ENCODE measurements at places on chromosomes 7 and 10.

GRCh38 chr7:28700790-28701203 is 257.3 kb downstream of the TRIL start:
- peak; percentile 56 for DNase-seq

- DNase-seq, result no peak
Measured at GRCh38 chr10:123967626-123968243, 76.1 kb upstream of the CPXM2 start.

- DNase-seq, result no peak
Measured at GRCh38 chr7:129803546-129804081, 149.1 kb downstream of the UBE2H start.

- no peak for DNase-seq
Measured at GRCh38 chr10:93106631-93107072, 33.0 kb downstream of the CYP26A1 start.

- DNase-seq, result no peak
Measured at GRCh38 chr10:48699011-48699627, 14.4 kb downstream of the WDFY4 start.

DNA sequence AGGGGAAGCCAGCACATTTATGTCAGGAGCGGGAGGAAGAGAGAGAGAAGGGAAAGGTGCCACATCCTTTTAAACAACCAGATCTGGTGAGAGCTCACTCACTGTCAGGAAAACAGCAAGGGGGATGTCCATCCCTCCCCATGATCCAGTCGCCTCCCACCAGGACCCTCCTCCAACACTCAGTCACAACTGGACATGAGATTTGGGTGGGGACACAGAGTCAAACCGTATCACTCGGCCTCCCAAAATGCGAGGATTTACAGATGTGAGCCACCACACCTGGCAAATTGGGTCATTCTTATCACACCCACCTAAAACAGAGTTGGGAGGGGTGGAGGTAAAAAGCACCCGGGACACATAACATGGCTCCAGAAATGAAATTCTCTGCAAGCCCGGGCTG is 41.0 kb downstream of the CARD11 start:
- DNase-seq, result no peak

GRCh38 chr10:504121-504611 is 185.3 kb downstream of the DIP2C start:
- no peak for DNase-seq

- no peak for DNase-seq
Measured at GRCh38 chr7:39341083-39341482, 225.1 kb upstream of the YAE1 start.

DNA sequence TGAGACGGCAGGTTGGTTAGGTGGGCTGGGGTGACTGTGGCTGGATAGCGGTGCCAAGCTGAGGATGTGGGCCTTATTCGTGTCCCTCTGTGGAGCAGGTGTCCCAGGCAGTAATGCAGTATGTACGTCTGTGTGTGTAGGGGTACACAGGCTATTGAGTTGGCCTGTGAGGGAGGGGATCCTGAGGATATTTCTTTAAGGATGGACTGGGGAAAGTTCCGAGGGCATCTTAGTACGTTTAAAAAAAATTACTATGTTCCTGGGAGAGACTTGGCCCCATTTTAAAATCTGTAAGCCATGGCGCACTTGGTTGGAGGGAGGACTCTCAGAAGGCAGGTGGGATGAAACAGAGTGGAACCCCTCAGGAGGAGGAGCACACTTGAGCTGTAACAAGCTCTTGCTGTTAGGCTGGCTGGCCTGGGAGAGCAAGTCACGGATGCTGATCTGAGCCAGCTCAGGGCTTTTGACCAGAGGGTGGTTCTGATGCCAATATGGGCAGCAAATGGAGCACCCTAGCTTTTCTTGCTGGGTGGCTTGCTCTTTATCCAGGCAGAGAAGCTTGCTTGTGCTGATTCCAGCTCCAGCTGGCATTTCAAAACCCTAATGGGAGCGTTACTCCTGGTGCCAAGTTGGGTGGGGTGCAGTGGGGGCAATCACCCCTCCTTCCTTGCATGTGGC is 765 bp downstream of the WBP1L start:
- no peak for DNase-seq

- no peak for DNase-seq
Measured at GRCh38 chr10:5595994-5596471, 70.4 kb downstream of the ASB13 start.

DNA sequence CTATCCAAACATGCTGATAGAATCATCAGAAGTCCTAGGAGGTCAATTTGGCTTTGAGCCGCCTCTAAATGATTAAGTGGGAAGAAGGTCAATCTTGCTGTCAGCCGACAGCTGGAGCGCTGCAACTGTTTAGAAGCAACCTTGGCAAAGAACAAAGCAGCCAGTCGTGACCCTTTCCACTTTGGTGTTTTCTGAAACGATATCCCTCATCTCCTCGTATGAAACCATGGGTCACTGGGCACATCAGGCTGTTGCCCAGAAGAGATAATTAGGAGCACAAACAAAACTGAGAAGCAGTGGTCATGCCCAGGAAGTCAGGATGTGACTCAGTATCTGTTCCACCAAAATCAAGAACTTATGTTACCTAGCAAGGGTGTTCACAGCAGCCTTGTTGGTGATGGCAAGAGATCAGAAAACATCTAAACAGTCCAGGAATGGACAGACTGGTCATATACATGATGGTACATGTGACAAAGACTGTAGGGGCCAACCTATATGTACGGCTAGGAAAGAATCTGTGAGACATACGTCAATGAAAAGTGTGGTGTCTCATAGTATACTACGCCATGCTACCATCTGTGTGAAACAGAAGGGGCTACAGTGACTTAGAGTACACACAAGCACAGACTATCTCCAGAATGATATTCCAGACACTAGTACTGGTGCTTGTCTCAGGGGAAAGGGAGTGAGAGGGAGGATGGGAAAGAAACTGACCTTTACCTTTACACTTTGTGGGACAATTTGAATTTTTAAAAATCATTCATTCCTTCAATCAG is 22.4 kb downstream of the STN1 start:
- DNase-seq, result peak; percentile 20

DNA sequence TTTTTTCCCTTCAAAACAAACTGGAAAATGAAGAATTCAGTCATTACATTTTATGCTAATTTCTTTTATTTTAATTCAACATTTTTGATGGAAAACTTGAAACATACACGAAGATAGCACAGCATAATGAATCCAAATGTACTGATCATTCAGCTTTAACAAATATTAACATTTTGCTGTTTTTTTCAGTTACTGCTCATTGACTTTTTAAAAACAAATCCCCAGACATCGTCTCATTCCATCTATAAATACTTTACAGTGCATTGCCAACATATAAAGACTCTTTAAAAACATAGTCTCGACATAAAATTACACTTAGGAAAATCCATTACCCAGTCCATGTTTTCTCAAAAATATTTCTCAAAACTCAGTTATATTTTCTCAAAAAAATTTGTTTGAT is 452.3 kb downstream of the GALNT17 start:
- DNase-seq, result no peak

- no peak for DNase-seq
Measured at GRCh38 chr7:5567790-5568189, 144.2 kb upstream of the TNRC18 start.

- DNase-seq, result no peak
Measured at GRCh38 chr10:4698075-4698474, 127.9 kb upstream of the AKR1E2 start.

DNA sequence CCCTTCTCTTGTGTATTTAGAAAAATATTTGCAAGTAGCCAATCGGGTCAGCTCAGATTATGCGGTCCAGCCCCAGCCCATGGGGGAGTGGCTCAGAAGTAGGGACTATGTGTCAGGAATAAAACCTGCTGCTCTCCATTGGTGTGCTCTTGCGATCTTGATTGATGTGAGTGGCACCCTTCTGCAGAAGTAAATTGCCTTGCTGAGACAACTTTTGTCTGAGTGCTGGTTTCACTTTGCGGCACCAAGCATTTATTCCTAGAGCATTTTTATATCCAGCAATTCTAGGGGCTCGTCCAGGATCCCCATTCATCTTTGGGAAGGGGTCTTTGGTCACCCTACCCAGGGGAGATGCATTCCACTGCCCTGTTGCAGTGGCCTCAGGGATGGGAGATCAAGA is 26.1 kb upstream of the FAM221A start:
- DNase-seq, result no peak

DNA sequence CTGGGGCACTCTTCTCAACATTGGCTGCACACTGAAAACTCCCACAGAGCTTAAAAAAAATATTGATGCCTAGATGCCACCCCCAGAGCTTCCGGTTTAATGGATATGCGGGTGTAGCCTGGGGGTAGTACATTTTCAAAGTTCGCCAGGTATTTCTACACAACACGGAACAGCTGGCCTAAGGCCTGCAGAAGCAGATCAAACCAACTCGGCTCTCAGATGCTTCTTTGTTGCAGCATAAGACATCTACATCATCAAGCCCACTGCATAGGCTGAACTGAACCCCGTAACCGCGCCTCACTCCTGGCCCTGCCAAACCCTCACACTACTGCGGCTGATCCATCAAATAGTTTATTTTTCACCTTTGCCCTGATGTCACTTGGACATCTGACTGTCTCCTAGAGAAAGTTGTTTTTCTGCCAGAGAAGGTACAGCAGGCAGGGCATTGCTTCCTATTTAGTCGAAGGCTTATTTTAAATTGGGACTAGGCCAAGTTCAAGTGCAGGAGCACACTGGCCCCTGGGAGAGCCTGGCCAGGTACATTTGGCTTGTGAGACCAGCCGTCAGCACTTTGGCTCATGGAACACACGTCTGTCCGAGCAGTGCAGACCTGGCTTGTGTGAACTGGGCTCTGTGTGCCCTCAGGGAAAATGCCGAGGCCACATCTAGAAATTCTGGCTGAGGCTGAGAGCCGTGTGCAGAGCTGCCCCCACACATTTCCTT is 113.3 kb downstream of the TACC2 start:
- no peak for DNase-seq

DNA sequence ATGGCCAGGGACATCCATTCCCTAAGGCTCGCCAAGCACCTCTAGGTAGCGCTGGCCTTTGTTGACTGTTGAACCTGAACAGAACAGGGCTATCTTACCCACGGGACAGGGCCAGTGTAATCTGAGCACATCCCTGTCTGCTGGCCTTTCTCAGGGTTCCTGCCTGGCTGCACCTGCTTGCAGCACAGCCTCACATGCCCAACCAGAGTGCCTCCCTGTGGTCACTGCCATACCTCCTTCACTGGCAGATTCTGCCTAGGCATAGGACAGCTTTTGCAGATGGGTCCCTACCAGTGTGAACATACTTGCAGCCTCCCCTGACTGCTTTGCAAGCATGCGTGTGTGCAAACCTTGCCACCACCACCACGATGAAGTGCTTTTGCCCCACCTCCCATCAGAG is 15.8 kb upstream of the LIPN start:
- no peak for DNase-seq

GRCh38 chr10:103643381-103643780 is 149.9 kb downstream of the NEURL1 start:
- no peak for DNase-seq

DNA sequence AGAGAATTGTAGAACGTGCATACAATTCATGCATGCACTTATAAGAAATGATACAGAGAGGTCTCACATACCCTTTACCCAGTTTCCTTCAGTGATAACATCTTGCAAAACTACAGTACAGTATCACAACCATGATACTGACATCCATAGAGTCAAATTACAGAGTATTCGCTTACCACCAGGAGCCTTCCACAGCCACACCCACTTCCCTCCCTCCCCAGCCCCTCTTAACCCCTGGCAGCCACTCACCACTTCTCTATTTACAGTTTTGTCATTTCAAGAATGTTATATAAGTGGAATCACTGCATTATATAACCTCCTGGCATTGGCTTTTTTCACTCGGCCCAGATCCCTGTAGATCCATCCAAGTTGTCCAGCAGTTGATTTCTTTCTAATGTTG is 143.8 kb downstream of the ZNF248 start:
- no peak for DNase-seq

DNA sequence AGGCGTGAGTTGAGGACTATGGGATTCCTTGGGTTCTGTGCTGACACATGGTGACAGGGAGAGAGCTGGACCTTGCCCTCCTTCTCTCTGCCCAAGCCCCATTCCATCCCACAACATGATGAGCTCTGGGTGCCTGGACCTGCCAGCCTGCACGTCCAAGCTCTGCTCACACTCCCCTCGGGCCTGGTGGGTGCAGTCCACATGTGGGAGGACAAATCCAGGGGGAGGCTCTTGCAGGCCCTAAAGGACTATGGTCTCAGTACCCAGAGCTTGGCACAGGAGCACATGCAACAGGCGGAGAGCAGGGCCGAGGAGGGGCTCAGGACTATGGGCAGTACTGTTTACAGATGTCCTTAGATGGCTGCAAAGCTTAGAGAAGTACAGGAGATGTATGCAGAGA is 91.4 kb downstream of the CLEC2L start:
- no peak for DNase-seq

GRCh38 chr10:72074574-72075375 is 13.6 kb downstream of the SPOCK2 start:
- DNase-seq, result no peak

GRCh38 chr7:105028004-105028403 is 14.0 kb downstream of the KMT2E start:
- DNase-seq, result no peak

Data from DMS 273 treated with DMSO at 0.1 percent for 48 hours (cell line).